Fibroblast of skin of back (primary cell): ENCODE measurements at places on chromosomes 11 and 22.

- no peak for DNase-seq
Measured at GRCh38 chr22:46469711-46470110, 67.7 kb downstream of the CELSR1 start.

- DNase-seq, result no peak
Measured at GRCh38 chr22:24518771-24519485, 23.8 kb downstream of the UPB1 start.

DNA sequence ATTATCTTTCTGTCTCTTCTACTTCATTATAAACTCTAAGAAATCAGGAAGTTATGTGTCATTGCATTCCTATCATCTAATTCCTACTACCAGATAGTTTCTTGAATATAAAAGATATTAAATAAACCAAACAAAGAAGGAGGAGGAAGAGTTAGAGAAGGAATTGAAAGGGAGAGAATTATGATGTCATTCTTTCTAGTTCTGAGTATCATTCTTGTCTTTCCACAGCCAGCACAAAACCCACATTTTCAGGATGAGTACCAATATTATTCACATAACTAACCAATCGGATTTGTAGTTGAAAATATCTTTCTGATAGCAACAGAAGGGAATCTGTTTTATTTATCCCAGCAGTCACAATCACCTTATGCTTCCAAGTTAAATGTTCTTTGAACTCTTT, 13.3 kb downstream of the MS4A13 start:
- DNase-seq, result no peak

DNA sequence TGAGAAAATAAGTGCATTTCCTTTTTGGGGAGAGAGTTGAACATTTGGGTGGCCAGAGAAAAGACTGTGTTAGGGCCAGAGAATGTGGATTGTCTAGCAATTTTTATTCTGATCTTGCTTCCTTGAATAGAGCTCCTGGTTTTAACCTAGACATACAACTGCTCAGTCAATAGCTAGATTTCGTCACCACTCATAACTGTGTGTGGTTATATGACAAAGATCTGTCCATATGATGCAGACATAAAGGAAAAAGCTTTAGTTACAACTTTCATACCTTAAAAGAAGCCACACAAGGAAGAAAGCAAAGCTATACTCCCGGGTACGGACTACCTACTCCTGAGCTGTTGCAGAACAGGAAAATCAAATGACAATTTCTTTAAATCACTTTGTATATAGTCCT, 37.2 kb downstream of the MS4A6A start:
- DNase-seq, result no peak

- DNase-seq, result peak; percentile 29
Measured at GRCh38 chr22:40728731-40729189, 49.5 kb downstream of the MCHR1 start.
